ENCODE measurements at places on chromosomes 4 and X.
A peak's percentile ranks its signal among the peaks of the same experiment; 100 is the strongest.

- no peak for DNase-seq
These were observed 16.5 kb upstream of the BMPR1B start for GRCh38 chr4:94741304-94741703.

DNA sequence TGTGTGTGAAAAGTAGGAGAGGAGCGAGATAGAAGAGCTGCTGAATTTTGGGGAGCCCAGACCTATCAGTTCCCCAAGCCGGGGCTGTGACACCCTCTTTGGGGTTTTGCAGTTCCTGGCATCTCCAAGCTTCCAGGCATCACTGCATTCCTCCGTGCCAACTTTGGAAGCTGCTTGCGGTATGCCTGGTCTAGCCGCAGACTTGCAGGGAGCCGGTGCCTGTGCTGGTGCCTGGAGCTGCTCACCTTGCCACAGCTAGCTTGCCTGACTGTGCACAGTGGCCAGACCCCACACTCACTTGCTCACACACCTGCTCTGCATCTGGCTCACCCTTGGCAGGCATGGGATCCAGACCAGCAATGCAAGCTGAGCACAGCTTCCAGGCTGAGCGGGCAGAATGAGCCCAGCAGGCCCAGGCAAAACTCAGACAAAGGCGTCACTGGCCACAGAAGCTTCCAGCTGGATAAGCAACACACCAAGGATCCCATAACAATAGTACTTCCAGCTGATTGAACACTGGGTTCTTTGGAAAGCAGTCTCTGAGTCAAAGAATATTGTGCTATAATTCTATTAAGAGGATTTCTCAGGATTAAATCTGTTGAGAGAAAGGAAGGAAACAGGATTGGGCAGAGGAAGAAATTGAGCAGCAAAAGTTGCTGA, 390.9 kb downstream of the TEX13C start:
- no peak for DNase-seq

- no peak for DNase-seq
These were observed 189.7 kb downstream of the TSPAN5 start for GRCh38 chr4:98468709-98469108.

- no peak for DNase-seq
These were observed 803.6 kb downstream of the RAPGEF2 start for GRCh38 chr4:159906517-159906916.

GRCh38 chr4:124902001-124902515, 189.5 kb upstream of the ANKRD50 start:
- no peak for DNase-seq

GRCh38 chr4:72313121-72313520, 255.9 kb downstream of the ADAMTS3 start:
- no peak for DNase-seq

DNA sequence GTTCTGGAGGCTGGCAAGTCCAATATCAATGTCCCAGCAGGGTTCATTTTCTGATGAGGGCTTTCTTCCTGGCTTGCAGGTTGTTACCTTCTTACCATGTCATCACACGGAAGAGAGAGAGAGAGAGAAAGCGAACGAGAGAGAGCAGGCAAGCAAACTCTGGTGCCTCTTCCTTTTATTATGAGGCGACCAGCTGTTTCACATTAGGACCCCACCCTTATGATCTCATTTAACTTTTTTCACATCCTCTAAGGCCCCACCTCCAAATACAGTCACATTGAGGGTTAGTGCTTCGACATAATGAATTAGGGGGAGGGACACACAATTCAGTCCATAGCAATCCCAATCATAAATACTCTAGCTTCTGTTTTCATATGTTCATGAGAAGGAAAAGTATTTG, 10.6 kb upstream of the GPR174 start:
- no peak for DNase-seq

DNA sequence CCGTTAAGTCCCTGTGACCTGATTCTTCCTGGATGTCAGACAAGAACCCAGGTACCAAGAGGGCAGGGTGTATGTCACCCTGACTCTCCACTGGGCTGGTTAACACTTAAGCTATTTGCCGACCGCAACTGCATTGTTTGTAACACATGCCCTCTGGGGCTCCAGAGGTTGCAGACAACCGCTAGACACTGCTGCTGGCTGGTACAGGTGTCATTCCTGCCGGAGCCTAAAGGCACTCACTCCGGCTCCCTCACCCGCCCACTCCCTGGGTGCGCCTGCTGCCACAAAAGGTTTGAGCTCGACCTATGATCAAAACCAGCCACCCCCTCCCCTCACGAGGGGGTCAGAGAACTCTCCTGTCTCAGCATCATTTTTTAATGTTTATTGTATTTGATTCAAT, 208.2 kb downstream of the FAT4 start:
- no peak for DNase-seq

DNA sequence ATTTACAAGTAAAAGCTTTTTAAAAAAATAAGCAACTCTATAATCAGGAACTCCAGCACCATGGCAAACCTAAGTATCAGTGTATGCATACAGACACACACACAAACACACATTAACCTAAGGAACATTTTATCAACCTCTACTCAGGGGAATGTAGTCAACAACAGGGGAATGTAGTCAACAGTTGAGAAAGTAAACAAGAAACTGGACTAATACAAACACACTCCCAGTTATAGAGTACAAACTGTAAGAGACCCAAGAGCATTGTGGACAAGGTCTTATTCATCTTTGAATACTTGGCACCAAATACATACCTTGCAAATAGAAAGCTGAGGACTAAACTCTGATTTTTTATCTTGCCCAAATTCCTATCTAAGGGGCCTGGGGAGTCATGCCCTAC, 36.2 kb downstream of the PAPSS1 start:
- DNase-seq: no peak

- no peak for DNase-seq
These were observed 451.3 kb downstream of the NAF1 start for GRCh38 chr4:162715401-162715800.

- DNase-seq: no peak
These were observed 8.4 kb downstream of the UBE2K start for GRCh38 chr4:39706334-39706733.

DNA sequence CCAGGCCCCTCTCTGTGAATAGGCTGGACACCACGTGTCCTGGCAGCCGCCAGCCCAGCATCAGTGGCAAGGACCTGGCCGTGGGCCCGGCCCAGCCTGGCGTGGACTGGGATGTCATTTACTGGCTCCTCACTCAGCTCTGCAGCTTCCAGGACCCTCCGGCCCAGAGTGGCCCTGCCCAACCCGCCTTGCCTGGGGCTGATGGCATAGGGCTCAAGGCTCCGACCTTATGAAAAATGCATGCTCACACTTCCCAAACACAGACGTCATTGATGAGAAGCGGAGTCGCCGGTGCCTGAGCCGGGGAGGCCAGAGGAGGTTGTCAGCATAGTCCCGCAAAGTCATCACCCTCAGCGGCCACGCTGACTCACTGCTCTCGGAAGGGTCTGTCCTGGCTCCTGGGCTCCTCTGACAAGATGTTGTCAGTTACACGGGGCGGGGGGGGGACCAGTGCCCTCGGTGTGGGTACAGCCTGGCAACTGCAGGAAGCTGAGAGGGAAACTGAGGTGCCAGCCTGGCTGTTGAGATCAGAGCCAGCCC, 14.3 kb downstream of the CFAP99 start:
- DNase-seq: no peak

DNA sequence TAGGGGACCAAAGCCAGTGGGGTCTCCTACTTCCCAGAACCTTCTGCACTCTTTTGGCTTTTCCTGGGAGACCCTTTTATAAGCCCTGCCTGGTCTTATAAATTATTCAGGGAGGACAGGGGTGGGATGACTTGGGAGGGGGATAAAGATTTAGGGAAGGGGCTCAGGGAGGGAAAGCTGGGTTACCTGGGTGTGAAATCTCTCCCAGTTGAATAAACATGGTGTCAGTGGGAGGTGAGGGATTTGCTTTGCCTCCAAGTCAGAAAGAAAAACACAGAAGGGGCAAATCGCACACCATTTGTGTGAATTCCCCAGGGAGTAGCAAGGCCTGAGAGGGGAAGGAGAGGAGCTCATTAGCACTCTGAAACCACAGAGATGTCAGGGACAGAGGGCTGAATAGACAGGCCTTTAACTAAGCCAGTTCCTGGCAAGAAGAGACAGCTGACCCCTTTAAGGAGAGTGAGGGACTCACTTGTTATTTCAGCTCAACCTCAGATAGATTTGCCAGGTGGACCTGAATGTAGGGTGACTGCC, at the start of gene RIPPLY1:
Gene RIPPLY1, minus strand, starts transcription at position 51 of the 534 bp plus-strand sequence. CDS start 54 bp downstream, outside the sequence.
- DNase-seq: no peak

- no peak for DNase-seq
These were observed 56.7 kb downstream of the FGFBP1 start for GRCh38 chr4:15881820-15882219.

DNA sequence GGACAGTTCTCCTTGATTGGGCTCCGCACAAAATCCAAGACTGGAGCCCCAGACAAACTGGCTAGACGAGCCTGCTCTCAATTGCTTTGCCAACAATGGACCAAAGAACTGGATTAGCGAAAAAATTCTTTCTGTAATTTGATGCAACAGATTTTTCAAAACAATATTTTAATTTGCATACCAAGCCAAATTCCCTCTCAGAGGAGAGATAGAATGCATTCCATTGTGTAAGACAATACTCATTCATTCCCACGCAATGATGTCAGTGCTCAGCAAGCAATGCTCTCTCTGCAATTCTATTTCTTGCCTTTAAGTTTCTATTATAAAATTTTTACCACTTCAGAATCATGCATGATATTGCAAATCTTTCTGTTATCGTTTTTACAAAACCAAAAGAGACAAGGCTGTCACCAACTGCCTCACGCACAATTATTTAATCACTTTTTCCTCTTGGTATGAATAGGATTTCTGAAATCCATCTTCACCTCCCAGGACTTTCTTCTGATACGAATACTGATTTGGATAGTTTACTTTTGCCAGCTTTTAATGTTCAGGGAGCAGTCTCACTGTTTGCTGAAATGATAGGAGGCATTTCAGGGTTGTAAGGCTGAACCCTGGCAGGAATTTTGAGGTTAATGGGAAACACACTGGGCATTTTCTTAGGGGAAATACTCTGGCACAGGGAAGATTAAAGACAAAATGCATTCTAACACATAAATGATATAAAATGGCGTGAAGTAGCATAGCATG, 46.1 kb upstream of the HCCS start:
- DNase-seq: no peak

- DNase-seq: peak; percentile 1
These were observed 33.2 kb downstream of the FGFRL1 start for GRCh38 chr4:1044469-1045192.

DNA sequence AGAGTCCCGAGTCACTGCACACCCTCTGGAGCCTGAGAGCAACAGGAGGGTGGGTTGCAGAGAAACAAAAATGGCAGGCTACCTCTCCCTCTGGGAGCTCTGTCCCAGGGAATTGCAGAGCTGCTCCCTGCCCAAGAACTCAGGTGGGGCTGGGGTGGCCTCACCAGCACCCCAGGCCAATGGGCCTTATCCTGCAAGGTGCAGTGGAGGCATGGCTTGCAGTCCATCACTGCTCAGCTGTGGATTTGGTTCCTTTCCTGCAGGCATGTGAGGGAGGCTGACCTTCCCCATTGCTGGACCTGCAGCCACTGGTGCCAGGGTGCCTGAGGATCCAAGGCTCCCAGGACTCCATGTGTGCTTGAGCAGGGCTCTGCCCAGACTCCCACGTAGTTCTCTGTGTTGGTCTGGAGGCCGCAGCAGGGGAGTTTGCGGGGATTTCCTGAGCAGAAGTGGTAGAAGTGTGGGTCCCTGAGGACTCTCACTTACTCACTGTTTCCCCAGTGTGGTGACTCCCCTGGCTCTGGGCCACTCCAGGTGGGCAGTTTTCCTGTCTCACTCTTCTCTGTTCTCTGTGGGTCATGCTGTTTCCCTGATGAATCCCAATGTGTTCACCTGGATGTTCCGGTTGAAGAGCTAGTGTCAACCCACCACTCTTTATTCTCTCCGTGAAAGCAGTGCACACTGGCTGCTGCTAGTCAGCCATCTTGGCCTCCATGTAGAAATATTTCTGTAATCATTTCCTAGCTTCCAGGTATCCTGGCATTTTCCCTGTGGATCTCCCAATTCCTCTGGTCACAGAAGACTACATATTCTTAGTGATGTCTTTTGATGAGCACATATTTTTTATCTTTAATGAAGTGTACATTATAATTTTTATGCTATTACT, 82.3 kb downstream of the ARHGAP24 start:
- peak; percentile 1 for DNase-seq

GRCh38 chr4:94722748-94723147, 35.0 kb upstream of the BMPR1B start:
- no peak for DNase-seq

GRCh38 chrX:79366873-79367749, at the start of gene ITM2A:
ITM2A (minus strand) TSS chrX:79367334; CDS start chrX:79367215, 119 bp downstream.
- DNase-seq: peak; percentile 71

DNA sequence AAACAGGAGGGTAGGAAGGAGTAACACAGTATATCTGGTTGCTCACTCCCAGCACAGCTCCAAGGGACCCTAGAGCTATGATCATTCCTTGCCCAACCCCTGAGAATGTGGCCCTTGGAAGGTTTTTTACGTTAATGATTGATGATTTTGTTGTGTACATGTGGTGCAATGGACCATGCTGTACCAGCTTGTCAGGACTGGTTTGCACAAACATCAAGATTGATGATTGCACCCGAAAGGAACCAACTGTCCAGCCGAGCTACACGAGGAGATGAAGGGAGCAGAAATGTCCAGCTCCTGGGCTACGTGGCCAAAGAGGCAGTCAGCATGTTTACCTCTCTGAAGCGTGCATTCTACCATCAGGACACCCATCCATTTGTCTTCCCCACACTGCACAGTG, 83.2 kb upstream of the USP9X start:
- no peak for DNase-seq

DNA sequence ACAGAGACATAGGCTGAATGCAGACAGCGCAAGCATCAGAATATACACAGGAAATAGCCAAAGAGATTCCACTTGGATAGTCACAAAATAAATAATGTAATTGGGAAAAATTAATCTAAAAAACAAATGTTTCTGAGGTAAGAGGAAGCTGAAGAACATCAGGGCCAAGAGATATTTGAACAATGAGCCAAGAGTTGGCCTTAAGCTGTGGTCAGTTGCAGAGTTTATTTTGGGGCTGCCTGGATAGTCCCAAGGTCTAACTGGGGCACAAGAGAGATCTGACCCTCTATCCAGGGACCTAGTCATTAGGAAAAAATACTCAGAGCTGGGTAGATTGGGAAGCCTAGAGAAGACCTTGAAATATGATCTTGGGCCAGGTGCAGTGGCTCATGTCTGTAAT, 31.3 kb upstream of the FGF16 start:
- DNase-seq: no peak

DNA sequence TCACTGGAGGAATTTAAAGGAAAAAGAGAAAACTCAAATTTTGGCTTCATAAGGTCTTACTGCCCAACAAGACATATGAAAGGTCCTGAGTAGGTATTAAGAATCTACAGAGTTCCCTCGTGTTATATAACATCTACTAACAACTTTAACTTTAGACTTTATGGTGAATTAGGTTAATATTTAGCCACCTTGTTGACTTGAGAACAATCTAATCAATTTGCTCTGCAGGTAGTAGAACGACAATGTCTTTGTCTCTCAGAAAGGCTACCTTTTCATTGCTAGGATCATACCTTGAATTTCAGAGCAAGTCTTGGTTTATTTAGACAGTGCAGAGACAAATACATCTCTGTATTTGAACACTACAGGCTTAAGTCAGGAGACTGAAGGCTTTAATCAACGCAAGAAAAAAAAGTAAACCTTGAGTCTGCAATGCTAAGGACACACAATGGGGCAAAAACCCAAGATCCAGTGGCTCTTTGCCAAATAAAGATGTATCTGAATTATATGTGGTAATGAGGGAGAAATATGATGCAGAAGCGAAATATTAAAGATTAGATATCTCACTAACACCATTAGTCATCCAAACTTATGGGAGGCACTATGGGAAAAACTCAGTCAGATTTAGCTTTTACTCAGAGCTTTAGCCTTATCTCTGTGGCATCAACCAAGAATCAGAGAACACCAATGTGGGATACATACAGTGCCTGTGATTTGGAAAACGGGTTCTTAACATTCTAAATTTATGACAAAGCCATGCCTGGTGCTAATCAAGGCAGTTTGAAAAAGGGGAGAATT, 93.6 kb upstream of the FTHL17 start:
- no peak for DNase-seq

Measured in stimulated activated CD4-positive, alpha-beta T cell treated with anti-CD3 and anti-CD28 coated beads, Interleukin-15, amount 100 ng/mL, for 24 hours (primary cell).